ENCODE measurements at places on chromosomes 6 and 20.

DNA sequence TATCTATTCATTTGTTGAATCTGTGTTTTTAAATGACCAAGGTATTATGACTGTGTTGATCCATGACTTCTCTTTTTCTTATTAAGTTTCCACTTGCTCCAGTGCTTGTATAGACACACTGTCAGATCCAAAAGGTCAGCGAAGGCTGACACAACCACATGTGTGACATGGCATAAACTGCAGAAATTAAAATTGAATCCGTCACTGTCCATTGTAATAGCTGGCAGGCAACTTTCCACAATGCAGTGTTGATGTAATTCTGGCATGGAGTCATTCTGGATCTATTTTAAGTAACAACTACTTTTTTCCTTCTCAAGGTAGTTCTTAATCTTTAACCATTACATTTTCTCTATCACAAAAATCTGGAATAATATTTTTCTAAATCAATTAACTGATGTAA, 145.3 kb downstream of the AIG1 start:
- no peak for DNase-seq

DNA sequence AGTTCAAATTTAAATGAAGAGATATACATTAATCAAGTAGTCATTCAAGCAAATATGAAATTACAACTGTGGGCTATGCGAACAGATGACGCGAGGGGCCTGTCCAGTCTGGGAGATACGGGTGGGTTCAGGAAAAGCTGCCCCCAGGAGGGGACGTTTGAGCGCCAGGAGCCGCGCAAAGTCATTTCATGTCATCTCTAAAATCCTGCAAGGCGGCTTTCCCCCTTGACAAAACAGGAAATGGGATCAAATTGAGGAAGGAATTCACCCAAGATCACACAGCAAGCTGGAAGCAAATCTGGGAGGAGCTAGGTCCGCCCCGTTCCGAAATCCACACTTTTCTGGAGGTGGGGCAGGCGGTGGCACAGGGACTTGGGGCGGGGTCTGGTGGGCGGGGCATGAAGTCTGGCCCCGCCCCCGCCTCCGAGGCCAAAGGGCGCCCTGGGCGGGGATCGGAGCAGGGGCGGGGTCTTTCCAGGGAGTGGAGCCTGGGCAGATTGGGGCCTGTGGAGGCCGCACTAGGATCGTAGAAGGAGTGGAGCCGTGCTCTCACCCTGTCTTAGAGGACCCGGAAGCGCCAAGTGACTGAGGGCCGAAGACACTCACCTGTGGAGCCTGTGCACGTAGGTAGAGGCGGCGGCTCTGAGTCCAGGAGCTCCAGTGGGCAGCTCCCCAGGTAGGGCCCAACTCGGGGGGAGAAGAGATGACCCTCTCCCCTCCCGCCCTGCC, at the start of gene LPIN3:
Gene LPIN3 (plus strand): TSS at position 495 of the 729 bp plus-strand sequence. CDS start 4,983 bp downstream, outside the sequence.
- peak; percentile 12 for DNase-seq

DNA sequence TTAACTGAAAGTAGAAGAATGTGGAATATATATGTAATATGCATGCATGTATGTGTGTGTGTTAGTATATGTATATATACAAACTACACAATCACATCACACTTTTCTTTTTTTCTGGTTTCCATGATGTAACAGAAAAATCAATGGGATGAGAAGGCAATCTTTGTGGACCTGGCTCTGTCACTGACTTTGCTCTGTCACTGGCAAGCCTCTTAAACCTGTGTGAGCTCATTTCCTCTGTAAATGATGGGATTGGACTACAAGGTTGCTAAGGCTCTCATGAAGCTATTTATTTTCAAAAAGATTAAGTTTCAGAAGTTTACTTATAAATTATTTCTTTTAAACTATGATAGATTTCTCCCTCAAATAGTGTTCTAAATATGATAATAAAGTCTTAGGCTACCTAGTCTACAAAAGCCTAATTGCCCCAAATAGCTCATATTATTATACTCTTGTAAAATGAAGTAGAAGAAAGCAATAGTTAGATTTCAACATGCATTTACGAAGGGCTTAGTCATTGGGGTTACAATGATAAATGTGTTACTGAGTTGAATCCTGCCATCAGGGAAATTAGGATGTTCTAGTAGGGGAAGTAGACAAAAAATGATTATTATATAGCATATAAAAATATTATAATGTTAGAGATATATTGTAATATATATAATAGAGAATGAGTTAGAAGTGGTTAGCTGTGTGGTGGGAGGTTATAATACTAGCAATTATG, 129.3 kb downstream of the AFG1L start:
- DNase-seq: no peak

- DNase-seq: no peak
These were observed 374.9 kb upstream of the IRAK1BP1 start for GRCh38 chr6:78492351-78493017.

- no peak for DNase-seq
These were observed 9.0 kb downstream of the CCDC167 start for GRCh38 chr6:37490536-37491170.

DNA sequence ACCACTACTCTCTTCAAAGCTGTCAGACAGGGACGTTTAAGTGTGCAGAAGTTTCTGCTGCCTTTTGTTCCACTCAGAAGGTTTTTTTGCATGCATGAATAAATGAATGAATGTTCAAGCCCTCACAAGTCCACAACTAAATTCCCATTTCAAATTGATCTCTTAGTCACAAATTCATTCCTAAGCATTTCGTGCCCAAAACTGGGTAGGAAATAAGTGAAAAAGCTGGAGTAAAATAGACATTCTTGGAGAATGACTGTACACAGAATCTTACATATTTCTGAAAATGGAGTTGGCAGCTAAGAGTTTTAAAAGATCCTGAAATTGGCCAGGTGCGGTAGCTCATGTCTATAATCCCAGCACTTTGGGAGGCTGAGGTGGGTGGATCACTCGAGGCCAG, 117.6 kb downstream of the PERP start:
- DNase-seq: no peak

DNA sequence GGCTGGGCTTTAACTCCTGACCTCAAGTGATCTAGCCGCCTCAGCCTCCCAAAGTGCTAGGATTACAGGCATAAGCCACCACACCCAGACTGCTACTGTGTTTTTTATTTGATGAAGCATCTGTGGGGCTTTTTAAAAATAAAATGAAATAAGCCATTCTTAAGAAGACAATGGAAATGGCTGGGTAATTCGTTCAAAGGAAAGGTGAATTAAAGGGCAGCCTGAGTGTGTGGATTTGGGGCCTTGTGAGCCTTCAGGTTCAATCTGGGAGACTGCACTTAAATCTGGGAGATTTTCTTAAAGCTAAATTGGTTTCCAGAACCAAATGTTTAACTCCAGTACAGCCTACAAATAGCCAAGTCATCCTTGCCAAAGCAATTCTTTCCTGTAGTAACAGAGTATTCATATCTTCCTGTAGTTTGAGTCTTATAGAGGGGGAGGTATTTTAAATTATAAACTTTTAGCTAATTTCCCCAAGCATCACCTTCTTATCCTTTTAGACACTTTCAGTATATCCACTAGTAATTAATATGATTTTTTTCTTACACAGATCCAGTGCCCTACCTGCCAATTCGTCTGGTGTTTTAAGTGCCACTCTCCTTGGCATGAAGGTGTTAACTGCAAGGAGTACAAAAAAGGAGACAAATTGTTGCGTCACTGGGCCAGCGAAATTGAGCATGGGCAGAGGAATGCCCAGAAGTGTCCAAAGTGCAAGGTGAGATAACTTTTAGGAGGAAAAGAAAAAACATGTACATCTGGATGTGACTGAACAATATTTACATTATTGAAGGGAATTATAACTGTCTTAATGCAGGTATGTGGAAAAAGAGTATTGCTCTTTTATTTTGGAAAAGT, 95.4 kb downstream of the RNF217 start:
- no peak for DNase-seq

- no peak for DNase-seq
These were observed 748.9 kb upstream of the ADGRB3 start for GRCh38 chr6:67886036-67886707.

GRCh38 chr6:30726506-30727413, 6.6 kb downstream of the TUBB start:
- no peak for DNase-seq

DNA sequence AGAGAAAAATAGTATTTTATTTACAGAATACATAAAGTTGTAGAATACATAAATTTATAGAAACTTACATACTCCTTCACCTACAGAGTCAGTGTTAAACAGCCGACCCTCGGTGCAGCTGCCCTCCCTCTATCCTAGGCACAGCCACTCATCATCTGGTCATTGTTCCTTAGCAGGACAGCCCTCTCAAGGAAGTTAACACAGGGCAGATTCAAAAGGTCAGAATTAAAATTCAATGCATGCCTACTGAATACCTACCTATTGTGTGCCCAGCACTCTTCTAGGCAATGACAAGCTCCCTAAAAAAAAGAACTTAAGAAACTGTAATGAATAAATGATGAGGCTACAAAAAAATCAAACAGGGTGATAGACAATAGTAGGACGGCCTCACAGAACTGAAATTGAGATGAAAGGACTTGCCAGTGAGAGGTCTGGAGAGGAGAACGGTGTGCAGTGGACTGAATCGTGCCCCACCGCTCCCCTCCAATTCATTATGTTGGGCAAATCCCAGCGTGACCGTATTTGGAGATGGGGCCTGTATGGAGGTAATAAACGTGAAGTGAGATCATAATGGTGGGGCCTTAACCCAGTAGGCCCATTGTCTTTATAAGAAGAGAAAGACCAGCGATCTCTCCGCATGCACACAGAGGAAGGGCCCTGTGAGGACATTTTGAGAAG, 326.0 kb downstream of the PACRG start:
- DNase-seq: no peak

GRCh38 chr6:87869064-87869905, 167.3 kb upstream of the AKIRIN2 start:
- no peak for DNase-seq

GRCh38 chr20:51560550-51561307, 18.2 kb upstream of the NFATC2 start:
- no peak for DNase-seq

DNA sequence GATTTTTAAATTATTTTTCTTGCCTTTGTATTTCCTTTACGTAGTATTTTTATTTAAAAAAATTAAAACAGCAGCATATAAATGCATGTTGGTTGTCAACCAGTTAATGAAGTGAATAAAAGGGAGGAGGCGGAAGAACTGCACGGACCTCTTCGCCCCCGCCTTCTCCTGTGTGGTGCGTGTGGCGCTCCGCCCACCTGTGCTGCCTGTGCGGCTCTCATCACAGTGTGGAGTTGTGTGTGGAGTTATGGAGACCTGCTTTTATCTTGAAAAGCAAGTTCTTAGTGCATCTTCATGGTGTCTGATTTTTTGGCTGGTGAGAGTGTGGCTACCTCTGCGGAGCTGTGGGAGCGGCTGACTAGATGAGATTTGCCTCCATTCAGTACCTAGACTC, 58.4 kb downstream of the PTPN1 start:
- DNase-seq: no peak

GRCh38 chr6:105898286-105898685, 187.8 kb upstream of the PRDM1 start:
- no peak for DNase-seq

- DNase-seq: no peak
These were observed 15.8 kb upstream of the DEK start for GRCh38 chr6:18280084-18280483.

- peak; percentile 60 for DNase-seq
These were observed 29.0 kb downstream of the HNF4A start for GRCh38 chr20:44384423-44385027.

DNA sequence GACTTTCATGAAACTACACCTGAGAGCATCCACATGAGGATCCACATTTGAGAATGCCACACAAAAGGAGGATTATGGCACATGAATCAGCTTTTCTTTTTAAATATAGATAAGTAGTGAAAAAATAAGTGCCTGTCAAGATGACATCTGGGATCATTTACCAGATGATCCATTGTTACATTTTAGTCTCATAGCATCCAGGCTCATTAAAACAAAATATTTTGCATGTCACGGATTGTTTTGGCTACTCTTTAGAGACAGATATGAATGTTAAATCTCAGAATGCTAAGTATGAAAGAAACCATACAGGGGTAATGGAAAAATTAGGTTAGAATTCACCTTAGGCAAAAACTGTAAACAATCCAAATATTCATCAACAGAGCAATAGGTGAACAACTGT, 66.7 kb downstream of the MYO6 start:
- DNase-seq: no peak

DNA sequence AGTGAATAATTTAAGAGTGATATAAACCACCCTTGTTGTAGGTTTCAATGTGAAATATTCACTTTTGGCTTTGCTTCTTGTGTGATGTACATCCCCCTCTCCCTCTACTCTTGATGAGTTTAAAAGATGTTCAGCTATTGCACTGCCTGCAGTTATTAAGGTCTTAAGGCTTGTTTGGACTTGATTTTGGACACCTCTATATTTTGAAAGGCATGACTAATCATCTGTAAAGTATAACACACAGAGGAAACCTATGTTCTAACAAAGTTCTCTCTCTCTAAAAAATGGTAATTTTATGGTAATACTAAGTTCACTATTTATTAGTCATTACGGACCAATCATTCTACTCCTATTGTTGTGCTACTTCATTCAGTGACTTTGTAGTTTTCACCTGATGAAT, 1719.9 kb downstream of the GRIK2 start:
- DNase-seq: no peak

DNA sequence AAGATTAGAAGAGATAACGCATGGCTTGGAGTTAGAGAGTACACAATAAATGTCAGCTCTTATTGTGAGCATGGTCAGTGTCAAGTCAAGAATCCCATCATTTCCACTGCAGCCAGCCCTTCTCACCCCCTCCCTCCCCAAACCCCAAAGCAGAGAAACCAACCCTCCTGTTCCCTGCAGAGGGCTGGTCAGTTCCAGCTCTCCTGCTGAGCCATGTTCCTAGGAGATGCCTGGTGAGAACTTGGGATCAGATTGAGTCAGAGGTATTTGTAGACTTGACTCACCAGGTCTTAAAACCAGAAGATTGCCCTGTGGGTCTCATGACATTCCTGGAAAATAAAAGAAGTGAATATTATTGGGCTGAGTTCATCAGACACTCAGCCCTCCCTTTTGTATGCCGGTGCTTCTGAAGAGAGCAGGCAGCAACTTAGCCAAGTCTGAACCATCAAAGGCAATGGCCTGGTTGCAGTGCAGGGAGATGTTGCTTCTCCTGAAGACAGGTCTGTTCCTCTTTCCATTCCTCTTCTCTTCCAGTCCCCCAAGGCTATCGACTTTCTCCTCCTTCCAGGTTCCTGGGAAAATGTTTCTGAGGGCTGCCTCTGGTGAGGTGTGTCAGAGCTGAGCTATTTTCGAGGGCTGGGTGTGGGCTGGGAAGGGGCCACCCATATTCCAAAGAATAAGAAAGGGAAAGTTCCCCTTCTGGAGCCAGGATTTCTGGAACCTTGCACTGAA, 278.2 kb upstream of the SUPT3H start:
- DNase-seq: no peak

- DNase-seq: no peak
These were observed 55.8 kb downstream of the TMEM200A start for GRCh38 chr6:130421585-130421984.

GRCh38 chr20:5865604-5866003, 84.7 kb downstream of the TRMT6 start:
- no peak for DNase-seq

DNA sequence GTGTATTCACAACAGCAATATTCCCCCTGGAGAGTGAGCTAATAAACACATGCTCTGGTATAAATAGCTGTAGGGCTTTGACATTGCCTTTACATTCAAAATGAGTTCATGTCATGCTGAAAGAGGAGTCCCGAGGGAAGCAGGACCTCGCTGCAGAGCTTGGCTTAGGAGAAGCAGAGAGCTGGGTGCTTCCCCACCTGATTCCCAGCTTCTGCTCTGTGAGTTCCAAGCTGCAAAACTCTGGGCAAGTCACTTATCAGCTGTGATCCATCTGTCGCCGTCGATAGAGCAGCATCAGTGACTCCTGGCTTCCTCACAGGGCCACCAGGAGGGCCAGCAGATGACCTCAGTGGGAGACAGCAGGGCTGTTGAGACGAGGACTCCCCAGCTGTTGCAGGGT, 241.8 kb downstream of the ANKRD60 start:
- no peak for DNase-seq
